ENCODE measurements at places on chromosomes 1 and 21.

GRCh38 chr1:17416389-17416788 is 23.1 kb downstream of the RCC2 start:
- DNase-seq, result no peak

- no peak for DNase-seq
These were observed 52.1 kb upstream of the LGALS8 start for GRCh38 chr1:236471653-236472052.

DNA sequence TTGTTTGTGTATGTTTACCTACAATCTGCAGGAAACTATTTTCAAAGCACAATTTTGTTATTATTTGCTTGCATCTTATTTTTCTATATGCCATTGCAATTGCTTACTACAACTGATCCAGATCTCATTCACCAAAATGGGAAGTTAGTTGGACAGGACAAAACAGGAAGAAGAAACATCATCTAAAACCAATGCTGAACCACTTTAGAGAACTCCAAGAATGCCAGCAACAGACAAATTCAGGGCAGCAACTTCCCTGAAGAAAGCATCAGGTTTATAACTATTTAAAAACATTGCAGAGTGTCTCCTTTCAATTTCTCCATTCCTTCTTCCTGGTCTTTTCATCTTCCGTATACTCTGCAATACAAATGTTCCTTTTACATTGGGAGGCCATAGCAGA is 82.4 kb upstream of the SMYD2 start:
- no peak for DNase-seq

DNA sequence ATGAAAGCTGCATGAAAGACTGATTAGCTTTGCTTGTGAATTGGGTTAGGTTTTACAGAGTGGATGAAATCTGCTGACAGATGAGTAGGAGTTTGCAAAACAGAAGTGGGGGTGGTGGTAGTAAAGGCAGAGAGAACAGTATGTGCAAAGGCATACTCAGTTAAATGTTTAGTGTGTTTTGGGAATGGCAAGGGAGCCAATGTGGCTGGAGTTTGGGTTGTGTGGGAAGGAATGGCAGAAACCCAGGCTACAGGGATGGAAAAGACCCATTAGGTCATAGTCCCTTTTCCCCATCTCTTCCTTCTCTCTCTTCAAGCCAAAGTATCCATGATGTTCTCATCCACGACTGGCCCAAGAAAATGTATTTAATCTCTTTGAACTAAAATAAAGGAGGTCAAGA is 362.2 kb upstream of the LYPLAL1 start:
- DNase-seq, result no peak

DNA sequence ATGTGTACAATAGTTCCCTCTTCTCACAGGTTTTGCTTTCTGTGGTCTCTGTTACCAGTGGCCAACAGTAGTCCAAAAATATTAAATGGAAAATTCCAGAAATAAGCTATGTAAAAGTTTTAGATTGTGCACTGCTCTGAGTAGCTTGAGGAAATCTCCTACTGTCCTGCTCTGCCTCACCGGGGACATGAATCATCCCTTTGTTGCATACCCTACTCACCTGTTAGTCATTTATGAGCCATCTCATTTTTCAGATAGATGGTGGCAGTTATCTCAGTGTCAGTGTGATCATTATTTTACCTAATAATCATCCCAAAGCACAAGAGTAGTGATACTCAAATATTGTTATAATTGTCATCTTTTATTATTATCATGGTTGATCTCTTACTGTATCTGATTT is 688.1 kb downstream of the PLA2G4A start:
- DNase-seq, result no peak
